ENCODE measurements at places on chromosomes 2 and 18. TPM values are rescaled to one million over a fixed set of nuclear protein-coding genes. Genes with fewer than 3 reads are reported as not detected.

DNA sequence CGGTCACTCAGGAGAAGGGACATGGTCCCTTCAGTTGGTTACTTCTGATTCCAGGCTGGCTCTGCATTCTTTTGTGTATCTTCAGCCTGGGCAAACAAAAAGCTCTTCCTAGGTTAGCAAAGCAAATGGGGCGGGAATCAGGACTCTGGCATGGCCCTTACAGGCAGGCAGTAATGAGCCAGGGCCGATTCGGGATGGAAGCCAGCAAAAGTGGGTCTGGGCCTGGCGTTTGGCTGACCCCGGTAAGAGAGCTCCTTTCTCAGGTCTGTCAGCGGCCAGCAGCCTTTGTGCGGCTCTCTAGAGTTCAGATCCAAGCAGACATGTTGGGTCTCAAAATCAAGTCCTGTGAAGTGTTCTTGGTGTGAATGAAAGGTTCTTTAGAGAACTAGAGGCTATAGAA, 81.5 kb upstream of the EML6 start:
- no peak for DNase-seq

GRCh38 chr18:25931126-25931525, 159.3 kb downstream of the SS18 start:
- DNase-seq: no peak

ANKRD29 gene
- not detected for total RNA-seq

- no peak for DNase-seq
These were observed 29.6 kb downstream of the STEAP3 start for GRCh38 chr2:119253114-119253702.

DNA sequence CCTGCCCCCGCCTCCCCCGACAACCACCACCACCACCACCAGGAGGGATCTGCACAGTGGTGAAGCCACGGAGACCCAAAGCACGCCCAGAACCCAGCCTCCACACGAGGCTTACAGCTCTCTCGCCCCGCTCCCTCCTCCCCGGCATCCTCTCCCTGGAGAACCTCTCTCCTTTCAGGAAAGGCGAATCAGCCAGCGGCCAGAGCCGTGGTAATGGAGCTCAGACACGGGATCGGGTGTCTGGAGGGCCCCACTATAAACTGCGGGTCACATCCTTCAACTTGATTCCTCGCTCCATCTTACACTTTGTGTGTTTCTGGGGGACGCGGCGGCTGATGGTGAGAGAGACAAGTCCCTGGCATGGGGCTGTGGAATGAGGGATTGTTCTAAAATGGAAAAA, 271.5 kb upstream of the SIX2 start:
- no peak for DNase-seq

- no peak for DNase-seq
These were observed 1.5 kb downstream of the KCNIP3 start for GRCh38 chr2:95298486-95299111.

GCC2 gene
- 198 TPM for total RNA-seq

DNA sequence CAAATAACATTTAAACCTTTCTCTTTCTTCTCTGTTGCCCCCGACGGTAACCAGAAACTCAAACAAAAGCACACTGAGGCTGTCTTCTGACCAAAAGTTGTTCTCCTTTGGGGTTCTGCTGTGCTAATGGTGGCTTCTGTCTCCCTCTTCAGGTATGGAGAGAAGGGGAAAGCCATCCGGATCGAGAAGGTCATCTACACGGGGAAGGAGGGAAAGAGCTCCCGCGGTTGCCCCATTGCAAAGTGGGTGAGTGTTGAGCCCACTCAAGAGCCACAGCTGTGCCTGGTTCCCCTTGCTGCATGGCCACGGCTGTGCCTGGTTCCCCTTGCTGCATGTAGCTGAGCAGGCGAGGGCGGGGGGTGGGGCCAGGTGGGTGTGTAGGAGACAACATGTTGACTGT, 67.4 kb downstream of the BOLA3 start:
- DNase-seq: no peak

MEIS1 gene
- total RNA-seq: not detected

TGFA gene
- total RNA-seq: 1.5 TPM

CFC1 gene
- total RNA-seq: not detected

DNA sequence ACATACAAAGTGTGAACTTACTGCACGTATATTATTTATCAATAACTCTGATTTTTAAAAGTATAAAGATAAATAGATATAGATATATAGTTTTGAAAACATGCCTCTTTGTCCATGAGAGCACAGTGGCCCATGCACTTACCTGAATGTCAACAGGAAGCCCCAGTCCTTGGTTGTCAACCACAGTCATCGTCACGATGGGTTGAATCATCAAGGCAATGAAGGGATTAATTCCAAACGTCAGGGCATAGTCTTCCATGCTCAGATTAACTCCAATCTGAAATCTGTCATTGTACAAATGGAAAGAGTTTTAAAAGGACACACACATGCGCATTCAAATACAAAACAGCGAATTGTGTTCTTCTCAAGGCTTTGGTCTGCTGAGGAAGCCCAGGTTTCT, 15.5 kb downstream of the SCYGR4 start:
- DNase-seq: no peak

DNA sequence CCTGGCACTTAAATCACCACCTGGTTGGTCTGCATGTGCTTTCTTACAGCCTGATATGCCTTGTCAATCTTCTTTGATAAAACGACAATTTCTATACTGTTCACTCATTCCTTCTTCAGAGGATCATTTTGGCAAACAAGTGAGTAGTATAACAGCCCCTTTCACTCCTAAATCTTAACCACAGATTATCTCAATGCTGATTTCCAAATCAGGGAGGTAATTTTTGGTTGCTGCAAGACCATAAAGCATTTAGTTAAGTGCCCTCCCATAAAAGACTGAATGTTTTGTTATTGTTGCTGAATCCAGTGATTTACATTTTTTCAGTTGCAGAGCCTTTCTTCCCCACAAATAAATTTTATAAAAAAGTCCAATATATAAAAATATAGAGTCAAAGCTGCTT, 129.2 kb upstream of the CYP26B1 start:
- DNase-seq: no peak

GRCh38 chr2:99864561-99865553, 277.5 kb downstream of the AFF3 start:
- DNase-seq: no peak

DNA sequence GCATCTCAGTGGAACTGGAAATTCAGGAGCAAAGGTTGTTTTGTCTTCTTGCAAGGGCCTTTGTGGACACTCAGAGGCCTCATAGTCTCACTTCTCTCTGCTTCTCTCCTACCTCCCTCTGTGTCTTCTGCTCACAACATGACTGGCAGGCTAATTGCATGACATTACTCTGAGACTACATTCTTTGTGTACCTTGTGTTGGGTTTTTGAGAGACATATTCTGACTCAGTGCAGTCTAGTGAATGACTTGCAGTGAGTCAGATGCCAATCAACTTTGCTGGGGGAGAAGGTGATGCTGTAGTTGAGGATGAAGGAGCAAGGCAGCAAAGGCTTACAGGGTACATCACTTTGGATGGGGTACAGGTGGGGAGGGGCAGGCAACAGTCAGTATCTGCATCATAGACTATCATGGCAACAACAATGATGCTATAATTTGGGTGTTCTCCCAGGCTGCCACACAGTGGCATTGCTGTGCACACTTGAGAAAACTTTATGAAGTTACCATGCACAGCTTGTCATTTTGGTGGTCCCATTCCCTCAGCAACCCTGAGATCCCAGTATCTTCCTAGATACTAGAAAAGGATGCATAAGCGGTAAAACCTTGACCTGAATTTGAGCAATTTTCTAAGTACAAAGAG, 69.3 kb upstream of the SLC16A14 start:
- DNase-seq: no peak

RNF144A gene
- 39.5 TPM for total RNA-seq

GRCh38 chr18:10234912-10235660, 219.3 kb upstream of the APCDD1 start:
- DNase-seq: no peak

- DNase-seq: peak; percentile 10
These were observed 44.5 kb downstream of the TMEM182 start for GRCh38 chr2:102806250-102806837.

ST8SIA5 gene
- 0.25 TPM for total RNA-seq

DNA sequence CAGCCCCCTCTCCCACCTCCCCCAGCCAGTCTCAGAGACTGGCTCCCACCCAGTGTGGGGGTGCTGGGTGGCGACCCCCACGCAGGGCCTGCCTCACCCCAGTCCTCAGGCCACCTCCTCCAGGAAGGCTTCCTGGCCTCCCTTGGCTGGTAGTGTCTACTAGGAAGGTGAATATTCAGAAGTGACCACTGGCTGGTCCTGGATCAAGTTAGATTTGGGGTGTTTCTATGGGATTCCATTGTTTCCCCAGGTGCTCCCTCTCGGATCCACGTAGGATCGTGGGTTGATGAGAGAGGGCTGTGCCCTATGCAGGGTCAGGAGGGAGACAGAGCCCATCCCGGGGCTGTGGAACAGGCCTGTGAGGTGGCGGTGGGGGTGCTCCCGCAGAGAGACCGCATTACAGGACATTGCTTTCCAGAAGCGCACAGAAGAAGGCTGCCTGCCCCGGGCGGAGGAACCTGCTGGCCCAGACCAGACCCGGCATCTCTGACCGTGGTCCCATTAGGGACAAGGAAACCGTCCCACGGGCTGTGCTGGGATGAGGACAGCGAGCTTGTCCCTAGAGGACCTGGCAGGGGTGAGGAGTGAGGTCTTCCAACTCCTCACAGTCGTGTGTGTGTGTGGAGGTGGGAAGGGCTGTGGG, 3.3 kb downstream of the PDCD1 start:
- no peak for DNase-seq

- no peak for DNase-seq
These were observed 39.6 kb upstream of the PAX3 start for GRCh38 chr2:222338374-222338773.

DNA sequence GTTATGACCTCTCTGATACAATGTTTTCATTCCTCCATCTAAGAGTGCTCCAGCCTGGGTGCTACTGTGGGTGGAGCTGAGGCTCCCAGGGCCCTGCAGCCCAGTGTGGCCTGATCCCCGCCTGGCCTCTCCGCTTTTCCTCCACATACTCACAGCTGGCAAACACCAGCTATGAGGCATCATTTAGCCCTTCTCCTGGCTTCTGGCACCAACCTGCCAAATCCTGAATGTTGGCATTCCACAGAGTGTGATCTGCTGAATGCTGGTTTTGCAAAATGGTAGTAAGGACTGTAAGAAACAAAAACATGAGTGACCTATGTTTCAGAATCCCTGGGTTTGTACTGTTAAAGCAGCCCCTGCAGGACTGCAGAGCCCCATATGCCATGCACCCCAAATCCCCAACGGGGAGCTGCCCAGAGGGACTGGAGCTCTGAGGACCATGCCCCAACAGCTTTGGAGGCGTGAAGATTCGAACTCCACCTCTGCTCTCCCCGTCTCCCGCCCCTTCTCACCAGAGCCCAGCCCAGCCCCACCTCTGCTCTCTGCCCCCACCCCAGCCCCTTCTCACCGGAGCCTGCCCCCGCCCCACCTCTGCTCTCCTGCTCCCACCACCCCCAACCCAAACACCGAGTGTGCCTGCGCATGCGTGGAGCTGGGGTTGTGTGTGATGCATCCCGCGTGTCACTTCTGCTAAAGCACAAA, 4.2 kb downstream of the SLC66A2 start:
- no peak for DNase-seq

GRCh38 chr18:63440219-63440618, 17.9 kb upstream of the VPS4B start:
- no peak for DNase-seq

- DNase-seq: no peak
These were observed 337.2 kb upstream of the SLC39A10 start for GRCh38 chr2:195319548-195320412.

LAMA1 gene
- total RNA-seq: not detected

TPO gene
- total RNA-seq: not detected

DNA sequence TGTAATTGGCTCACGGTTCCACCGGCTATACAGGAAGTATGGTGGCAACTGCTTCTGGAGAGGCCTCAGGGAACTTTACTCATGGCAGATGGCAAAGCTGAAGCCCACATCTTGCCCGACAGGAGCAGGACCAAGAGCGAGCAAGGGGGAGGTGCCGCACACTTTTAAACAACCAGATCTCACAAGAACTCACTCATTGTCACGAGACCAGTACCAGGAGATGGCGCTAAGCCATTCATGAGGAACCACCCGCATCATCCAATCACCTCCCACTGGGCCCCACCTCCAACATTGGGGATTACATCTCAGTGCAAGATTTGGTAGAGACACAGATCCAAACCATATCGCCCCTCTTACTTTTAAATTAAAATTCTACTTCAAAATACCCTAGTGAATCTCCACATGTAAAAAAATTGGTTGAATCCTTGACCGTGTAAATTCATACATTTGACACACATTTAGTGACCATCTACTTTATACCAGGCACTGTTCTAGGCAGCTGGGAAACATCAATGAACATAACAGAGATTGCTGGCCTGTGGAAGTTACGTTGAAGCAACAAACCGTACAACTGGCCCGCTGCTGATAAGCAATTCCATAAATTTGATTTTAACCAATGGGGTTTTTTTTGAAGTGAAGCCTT, 87.6 kb downstream of the ALPK2 start:
- DNase-seq: peak; percentile 3

DNA sequence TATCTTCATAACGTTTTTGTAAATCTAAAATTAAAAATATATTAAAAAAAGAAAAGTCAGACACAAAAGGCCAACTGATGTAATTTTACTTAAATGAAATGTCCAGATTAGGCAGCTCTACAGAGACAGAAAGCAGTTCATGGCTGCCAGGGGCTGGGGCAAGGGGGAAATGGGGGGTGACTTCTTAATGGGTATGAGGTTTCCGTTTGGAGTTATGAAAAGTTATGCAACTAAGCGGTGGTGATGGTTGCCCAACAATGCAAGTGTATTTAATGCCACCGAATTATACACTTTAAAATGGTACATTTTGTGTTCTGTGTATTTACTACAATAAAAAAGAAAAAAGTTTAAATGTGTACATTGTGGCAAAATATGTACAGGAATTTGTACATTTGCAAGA, 70.2 kb upstream of the TEX51 start:
- no peak for DNase-seq

SPC25 gene
- total RNA-seq: not detected

GRCh38 chr18:56003720-56004088, 415.7 kb upstream of the TCF4 start:
- no peak for DNase-seq

DNA sequence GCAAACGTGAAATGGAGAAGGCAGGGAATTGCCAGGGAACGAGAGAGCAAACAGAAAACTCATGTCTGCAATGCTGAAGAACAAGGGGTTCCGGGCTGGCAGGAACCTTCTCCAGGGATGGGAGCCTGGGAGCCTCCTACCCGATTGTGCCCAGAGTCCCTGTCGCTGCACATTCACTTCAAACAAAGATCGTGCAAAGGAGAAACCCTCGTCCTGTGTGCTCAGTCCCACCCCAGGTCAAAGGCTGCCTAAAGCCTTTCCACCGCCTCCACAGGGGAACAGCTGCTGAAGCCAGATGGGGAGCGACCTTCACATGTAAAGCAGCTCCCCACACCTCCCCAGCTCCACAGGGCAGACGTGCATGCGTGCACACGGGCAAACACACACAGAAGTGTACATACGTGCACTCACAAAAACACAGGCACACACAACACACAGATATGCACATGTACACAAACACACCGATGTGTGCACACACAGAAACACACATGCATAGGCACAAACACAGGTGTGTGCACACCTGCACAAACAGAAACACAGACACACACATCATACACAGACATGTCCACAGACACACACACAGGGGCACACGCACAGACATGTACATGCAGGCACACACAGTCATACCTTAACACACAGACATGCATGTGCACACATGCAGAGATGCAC, 460.1 kb upstream of the SALL3 start:
- no peak for DNase-seq
